Esophagus squamous epithelium (tissue), 5 donors: ENCODE measurements at places on chromosomes 5 and 9. TPM values are rescaled to one million over a fixed set of nuclear protein-coding genes. Genes with fewer than 3 reads are reported as not detected.

FAT2 gene
- 117 TPM for total RNA-seq

CCNI2 gene
- total RNA-seq, result not detected

FOXD4L3 gene
- total RNA-seq, result 0.31 TPM

MRRF gene
- total RNA-seq, result 39.3 TPM

TOPORS gene
- total RNA-seq, result 12.2 TPM

SGCD gene
- total RNA-seq, result 1.0 TPM

ANKRD31 gene
- total RNA-seq, result 0.35 TPM

SPOCK1 gene
- total RNA-seq, result 14.6 TPM

GABRP gene
- 45.0 TPM for total RNA-seq

PCDHA8 gene
- not detected for total RNA-seq

LCN1 gene
- not detected for total RNA-seq

POU5F2 gene
- 3.2 TPM for total RNA-seq

LCN2 gene
- 931 TPM for total RNA-seq

ELOVL7 gene
- 7.4 TPM for total RNA-seq

S100Z gene
- total RNA-seq, result not detected

EIF4E1B gene
- not detected for total RNA-seq

ACOT12 gene
- not detected for total RNA-seq

ANKS6 gene
- 15.2 TPM for total RNA-seq

SPINK7 gene
- 137 TPM for total RNA-seq

GADD45G gene
- total RNA-seq, result 18.7 TPM

TMEM215 gene
- total RNA-seq, result not detected
